Cardiac septum (tissue), 1 donor: ENCODE measurements at places on chromosomes 6 and 20.

DNA sequence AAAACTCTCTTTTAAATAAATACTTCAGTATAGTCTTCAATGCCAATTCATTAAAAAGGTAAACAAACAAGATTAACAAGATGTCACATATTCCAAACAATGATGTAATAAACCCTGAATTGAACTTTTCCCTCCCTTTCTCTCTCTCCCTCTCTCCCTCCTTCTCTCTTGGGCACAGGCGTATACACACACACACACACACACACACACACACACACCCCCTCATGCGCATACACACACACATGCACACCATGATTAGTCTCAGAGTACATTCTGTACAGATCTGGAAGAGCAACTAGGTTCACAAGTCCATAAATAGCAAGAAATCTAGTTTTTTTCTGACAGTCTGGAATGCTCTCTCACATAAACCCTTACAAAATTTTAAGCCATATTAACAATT is 128.3 kb downstream of the DST start:
- no peak for DNase-seq

DNA sequence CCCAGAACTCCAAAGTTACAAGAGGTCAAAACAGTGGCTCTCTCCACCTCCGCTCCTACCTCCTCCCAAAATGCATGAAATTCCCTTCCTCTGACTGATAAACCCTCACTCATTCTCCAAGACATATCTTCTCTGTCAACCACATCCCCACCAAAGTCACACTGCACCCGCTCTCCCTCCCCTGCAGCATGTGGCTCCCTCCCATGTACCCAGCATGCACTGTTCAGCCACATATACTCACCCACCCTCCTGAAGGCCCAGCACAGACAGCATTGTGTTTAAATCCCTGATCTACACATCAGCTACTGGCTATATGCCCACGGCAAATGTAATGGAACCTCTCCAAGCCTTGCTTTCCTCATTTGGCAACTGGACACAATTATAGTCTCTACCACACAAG is 5.5 kb upstream of the POU5F1 start:
- DNase-seq, result no peak

DNA sequence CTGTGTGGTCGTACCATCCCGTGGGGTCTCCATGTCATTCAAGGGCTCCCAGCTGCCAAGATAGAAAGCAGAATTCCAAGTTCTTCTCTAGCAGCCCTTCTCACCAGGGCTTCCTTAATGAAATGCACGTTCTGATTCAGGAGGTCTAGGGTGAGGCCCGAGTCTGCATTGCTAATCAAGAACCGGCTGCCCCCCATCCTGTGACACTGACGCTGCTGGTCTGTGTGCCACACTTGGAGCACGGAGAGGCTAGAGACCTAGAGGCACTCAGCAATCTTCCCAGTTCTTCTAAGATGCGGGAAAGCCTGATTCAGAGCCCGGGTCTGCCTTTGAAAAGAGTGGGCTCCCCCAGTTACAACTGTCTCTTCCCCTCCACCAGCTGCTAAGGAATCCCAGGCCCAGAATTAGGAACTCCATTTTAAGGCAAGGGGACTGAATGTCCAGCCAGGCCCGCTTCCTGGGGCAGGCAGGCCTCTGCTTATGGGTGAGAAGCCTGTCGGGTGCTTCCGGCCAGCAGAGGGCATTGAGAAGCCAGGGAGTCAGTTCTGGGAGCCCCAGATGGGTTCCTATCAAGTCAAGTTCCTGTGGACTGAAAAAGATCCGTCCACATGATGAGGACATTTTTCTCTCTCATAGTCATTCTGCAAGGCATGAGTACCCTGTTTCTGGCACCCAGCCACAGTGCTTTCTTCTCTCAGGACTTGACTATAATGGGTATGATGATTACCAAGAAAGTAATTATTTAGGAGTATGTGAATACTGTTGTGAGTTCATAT is 69.8 kb upstream of the RIN2 start:
- peak; percentile 86 for DNase-seq

DNA sequence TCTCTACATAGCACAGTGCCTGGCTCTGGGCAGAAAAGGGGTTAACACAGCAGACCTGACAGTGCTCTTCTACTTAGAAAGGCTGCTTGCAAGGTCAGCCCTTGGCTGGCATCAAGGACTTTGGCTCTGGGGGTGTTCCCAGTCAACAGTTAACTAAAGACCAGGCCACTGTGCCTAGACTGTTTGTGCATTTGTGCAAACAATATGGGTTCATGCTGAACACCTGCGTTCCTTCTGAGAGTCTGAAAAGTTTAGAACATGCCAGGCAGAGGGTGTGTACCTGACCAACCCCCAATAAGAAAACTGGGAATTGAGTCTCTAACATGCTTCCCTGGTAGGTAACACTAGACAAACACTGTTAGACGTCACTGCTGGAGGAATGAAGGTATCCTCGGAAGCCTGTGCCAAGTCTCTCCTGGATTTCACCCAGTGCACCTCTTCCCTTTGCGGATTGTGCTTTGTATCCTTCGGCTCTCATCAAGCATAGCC is 110.7 kb downstream of the PDE10A start:
- DNase-seq, result no peak

DNA sequence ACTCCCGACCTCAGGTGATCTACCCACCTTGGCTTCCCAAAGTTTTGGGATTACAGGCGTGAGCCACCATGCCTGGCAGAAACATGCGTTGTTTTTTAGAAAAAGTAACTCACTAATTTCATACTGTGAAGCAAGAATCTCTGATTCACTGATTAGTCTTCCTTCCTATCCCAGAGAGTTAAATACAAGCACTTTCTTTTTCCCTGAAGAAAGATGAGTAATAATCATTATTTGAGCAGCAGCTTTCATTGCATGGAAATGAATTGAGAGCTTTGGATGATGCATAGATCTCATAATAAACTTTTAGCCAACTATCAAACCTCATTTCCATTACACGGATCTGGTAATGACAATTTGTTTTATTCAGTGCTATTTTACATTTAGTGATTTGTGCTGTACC is 892.5 kb upstream of the EYS start:
- no peak for DNase-seq

DNA sequence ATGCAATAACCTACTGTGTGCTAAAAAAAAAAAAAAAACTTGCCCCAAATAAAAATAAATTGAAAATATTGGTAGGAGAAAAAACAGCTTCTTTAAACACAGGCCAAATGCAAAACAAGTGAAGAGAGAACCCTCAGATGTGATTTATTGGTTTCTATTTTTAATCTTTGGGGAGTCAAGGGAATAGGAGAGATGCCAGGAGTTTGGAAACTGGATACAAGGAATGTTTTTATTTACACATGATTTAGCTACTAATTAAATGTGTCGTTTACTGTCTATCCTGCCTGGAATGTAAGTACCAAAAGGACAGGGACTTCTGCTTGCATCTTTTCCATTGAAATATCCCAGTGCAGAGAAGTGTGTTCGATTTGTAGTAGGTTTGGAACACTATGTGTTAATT is 810.7 kb downstream of the MAFB start:
- no peak for DNase-seq

GRCh38 chr6:18562726-18563125 is 175.6 kb downstream of the RNF144B start:
- no peak for DNase-seq

DNA sequence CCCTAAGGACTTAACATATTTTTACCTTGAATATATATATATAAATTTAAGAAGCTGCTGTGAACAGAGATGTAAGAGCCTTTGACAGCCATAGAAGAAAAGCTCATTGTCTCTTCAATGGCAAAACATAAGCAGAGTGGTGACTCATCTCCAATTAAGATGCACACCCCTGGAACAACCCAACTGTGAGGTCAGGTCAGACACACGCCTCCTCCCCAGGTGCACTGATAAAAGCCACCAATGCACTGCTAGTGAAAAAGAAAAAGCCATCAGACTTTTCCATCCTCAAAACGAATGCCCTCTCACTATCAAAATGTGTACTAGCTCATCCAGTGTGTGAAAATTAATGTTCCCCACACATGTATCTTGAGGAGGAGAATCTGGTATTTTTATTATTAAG is 100.1 kb downstream of the SMLR1 start:
- DNase-seq, result no peak

DNA sequence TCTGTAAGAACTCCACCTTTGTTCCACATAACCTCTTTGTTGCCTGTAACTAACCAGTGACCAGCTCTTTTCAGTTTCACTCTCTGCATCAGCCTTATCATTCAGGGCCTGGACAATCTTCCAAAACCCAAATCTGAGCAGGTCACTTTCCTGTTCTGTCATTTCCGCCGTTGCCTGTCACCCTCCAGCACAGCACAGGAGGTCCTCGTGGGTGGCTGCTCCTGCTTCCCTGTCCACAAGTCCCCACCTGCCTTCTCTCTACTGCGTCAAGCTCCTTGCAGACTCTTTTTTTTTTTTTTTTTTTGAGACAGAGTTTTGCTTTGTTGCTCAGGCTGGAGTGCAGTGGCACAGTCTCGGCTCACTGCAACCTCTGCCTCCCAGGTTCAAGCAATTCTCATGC is 73.9 kb downstream of the MTHFD1L start:
- DNase-seq, result no peak

- no peak for DNase-seq
Measured at GRCh38 chr6:14542670-14543366, 425.2 kb downstream of the CD83 start.

GRCh38 chr20:50588034-50588736 is 78.0 kb downstream of the PTPN1 start:
- DNase-seq, result no peak

- DNase-seq, result no peak
Measured at GRCh38 chr6:3733321-3733925, 18.1 kb downstream of the PXDC1 start.

DNA sequence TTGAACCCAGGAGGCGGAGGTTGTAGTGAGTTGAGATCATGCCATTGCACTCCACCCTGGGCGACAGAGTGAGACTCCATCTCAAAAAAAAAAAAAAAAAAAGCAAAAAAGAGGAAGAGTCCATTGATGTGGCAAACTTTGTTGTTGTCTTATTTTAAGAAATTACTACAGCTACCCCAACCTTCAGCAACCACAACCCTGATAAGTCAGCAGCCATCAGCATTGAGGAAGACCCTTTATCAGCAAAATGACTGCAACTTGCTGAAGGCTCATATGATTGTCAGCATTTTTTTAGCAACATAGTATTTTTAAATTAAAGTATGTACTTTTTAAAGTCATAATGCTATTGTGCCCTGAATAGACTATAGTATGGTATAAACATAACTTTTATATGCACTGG is 48.8 kb downstream of the ZFP64 start:
- no peak for DNase-seq

DNA sequence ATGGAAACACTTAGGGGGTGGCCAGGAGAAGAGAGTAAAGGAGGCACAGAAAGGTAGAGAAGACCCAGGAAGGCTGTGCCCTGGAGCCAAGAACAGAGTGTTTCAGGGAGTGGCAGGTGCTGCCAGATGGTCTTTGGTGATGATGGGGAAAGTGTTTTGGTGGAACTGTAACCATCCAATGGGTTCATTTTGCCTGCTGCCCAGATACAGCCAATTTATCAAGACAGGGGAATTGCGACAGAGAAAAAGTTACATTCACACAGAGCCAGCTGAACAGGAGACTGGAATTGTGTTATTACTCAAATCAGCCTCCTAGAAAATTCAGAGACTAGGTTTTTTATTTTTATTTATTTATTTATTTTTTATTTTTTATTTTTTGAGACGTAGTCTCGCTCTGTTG is 5.2 kb downstream of the ZNF341 start:
- DNase-seq, result no peak

- no peak for DNase-seq
Measured at GRCh38 chr6:17589406-17590096, 10.6 kb upstream of the FAM8A1 start.

- DNase-seq, result no peak
Measured at GRCh38 chr6:41177287-41177686, 14.4 kb upstream of the TREM2 start.

GRCh38 chr6:141484711-141485110 is 648.0 kb upstream of the GJE1 start:
- no peak for DNase-seq

GRCh38 chr20:25230166-25230831 is 17.6 kb upstream of the PYGB start:
- no peak for DNase-seq

DNA sequence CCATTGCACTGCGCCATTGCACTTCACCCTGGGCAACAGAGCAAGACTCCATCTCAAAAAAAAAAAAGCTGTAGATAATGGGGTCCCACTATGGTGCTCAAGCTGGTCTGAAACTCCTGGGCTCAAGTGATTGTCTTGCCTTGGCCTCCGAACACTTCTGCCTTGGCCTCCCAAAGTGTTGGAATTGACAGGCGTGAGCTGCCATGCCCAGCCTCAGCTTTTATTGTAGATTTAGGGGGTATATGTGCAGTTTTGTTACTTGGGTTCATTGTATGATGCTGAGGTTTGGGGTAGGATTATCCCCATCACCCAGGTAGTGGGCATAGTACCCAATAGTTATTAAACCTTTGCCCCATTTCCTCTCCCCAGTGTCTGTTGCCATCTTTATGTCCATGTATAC is 11.4 kb downstream of the HSPA1B start:
- no peak for DNase-seq

- DNase-seq, result no peak
Measured at GRCh38 chr6:131951576-131952230, 531 bp upstream of the CCN2 start.

- DNase-seq, result no peak
Measured at GRCh38 chr20:21982559-21982958, 277.1 kb downstream of the PAX1 start.

DNA sequence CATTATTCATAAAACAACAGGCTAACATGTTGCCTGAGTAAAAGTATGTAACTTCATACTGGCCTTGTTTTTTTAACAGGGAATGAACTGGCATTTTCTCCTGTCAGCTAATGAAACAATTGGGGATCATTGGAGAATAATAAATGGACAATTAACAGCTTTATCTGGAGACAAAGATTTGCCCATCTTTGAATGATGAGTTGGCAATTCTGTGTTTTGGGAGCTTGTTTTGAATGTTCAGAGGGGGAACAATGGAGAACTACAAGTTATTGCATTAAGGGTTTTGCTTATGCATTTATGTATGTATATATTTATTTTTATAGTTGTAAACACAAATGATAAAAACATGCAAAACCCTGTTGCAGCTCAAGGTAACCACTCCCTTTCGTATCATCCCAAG is 150.3 kb downstream of the CBLN4 start:
- DNase-seq, result no peak

- no peak for DNase-seq
Measured at GRCh38 chr6:63261820-63262219, 50.6 kb downstream of the FKBP1C start.

- DNase-seq, result no peak
Measured at GRCh38 chr6:126388104-126388598, 48.2 kb downstream of the CENPW start.

- DNase-seq, result no peak
Measured at GRCh38 chr20:46695892-46696291, 6.6 kb upstream of the TP53RK start.

DNA sequence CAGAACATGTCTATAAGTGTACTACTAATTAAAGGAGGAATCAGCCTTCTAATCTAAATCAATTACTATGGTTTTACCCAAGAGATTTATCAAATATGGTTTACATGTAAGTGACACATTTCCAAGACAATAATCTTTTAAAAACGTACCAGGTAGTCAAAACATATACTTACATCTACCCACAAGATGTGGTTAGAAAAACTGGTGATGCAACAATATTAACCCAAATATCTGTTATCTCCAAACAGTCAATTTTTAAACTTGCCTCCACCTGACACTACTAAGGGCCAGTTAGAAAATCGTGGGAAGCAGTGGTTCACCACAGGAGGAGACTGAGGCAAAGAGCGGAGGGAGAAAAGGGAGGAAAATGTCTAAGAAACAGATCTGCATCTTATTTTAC is 28.0 kb downstream of the NOL7 start:
- no peak for DNase-seq
